ENCODE measurements at places on chromosomes 2 and 18.

DNA sequence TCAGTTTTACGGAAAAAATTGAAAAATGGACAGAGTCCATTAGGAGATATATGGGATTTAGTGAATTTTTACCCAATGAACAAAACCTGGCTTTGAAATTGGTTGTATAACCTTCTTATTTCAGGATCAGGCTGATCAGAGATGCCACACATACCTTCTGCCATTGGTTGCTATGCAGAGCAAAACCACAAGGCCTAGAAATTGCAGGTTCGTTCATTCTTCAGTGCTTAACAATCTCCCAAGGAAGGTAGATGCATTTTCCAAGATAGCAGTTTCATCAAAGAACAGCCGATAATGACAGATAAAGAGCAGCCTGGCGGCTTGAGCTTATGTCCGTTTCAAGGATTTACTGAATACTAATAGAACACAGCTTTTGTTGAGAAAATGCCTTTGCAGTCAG lies 868.8 kb downstream of the EPHA4 start:
- no peak for DNase-seq

GRCh38 chr2:171963198-171963597 lies 36.6 kb upstream of the METAP1D start:
- no peak for DNase-seq

GRCh38 chr2:29841386-29842004 lies 79.9 kb downstream of the ALK start:
- DNase-seq: no peak

- no peak for DNase-seq
Measured at GRCh38 chr2:102083393-102083703, 59.2 kb upstream of the IL1R1 start.

DNA sequence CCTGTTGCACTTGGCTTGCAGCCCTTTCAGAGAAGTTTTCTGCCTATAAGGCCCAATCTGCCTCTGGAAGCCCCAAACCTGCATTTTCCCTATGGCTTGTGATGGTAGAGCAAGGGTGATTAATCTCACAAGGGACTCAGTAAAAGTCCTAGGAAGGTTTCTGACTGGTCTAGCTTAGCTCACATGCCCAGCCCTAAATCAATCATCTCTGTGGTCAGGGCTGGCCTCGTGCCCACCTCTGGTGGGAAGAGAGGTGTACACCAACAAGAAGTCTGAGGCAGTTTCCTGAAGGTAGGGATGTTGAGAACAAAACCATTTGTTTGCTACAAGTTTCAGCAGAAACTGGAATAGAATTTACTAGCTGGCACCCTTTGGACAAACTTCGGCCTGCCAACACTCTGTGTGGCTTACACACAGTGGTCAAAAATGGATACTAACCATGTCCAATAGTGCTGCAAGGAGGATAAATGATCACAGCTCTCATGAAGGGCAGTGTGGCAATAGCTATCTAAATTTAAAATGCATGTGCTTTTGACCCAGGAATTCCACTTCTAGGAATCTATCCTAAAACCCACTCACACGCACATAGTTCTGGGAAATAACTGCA lies 96.4 kb downstream of the EN1 start:
- DNase-seq: no peak

- no peak for DNase-seq
Measured at GRCh38 chr2:212484563-212485080, 54.0 kb downstream of the ERBB4 start.

DNA sequence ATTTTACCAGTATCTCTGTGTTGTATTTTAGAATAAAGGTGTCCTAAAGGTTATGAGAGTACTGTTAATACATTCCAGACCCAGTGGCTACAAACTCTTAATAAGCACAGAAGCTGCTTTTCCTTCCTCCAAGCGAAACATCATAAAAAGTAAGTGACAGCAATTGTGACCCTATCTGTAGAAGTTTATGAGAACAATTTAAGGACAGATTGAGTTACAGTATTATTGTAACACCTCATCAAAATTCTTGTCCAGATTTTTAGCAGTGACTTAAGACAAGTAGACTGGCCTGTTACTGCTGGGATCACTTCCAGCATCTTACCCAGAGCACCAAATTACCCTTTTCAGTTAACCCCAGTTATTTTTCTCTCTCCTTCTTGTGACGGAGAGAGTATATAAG lies 154.6 kb downstream of the ERBB4 start:
- no peak for DNase-seq
